Activated naive CD4-positive, alpha-beta T cell treated with anti-CD3 and anti-CD28 coated beads for 36 hours (primary cell): ENCODE measurements at places on chromosomes 13 and 19. TPM values are rescaled to one million over a fixed set of nuclear protein-coding genes. Genes with fewer than 3 reads are reported as not detected.
A peak's percentile ranks its signal among the peaks of the same experiment; 100 is the strongest.

GRCh38 chr13:106680796-106681472 is 113.0 kb upstream of the ARGLU1 start:
- H3K27me3 ChIP-seq = peaks cover 5% of the 10 kb centered on the region
- H3K36me3 ChIP-seq = no peaks in the 10 kb centered on the region
- H3K27ac ChIP-seq = no peak overlapping the region
- no peak overlapping the region for H3K4me3 ChIP-seq
- no peaks in the 10 kb centered on the region for H3K4me1 ChIP-seq

DNA sequence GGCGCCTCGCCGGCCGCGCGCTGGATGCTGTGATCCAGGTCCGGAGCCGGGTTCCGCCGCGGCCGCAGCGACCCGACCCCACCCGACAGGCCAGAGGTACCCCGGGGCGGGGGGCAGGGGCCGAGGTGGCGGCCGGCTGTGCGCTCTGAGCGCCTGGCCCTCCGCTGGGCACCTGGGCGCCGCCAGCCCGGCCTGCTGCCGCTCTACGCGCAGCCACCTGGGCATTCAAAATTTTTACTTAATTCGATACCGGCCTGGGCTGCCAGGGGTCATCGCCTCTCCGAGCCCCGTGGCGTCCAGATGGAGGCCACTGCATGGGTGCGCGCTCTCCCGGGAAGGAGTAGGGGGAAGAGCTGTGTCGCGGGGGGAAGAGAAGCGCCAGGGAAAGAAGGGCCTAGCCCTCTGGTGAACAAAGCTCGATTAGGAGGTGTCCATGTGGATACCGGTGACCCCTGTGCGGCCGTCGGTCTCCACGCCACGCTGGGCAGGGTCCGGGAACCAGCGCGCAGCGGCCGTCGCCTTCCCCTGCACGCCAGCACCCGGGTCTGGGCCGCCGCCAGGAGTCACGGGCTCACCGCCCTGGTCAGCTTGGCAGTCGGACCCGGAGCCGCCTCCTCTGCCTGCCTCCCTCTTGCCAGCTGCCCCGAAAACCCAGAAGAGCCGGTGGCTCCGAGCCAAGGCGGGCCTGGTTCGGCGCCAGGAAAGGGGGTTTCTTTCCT is 666 bp downstream of the BIVM start:
- H3K4me3 ChIP-seq = peak overlapping the region; percentile 93
- peaks cover 4% of the 10 kb centered on the region for H3K36me3 ChIP-seq
- H3K27me3 ChIP-seq = peaks cover 21% of the 10 kb centered on the region
- peak; percentile 8 for DNase-seq
- peaks cover 13% of the 10 kb centered on the region for H3K4me1 ChIP-seq

DNA sequence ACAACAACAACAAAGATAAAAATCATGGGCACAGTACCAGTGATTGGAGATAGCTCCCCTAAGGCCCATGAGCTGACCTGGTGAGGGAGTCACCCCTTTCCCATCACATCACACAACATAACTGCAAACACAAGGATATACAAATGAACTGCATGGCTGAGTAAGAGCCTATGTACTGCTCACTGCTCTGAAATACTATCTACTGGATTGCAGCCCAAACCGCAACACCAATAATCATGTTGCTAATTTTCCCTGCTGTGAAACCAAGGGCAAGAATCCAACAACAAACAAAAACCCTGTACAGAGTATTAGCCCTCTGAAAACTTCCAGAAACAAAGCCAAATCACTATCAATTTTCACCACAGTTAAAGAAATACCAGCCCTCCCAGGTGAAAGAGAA is 1893.2 kb downstream of the PCDH9 start:
- H3K4me1 ChIP-seq = no peaks in the 10 kb centered on the region
- H3K27me3 ChIP-seq = no peaks in the 10 kb centered on the region
- DNase-seq = no peak
- H3K27ac ChIP-seq = no peak overlapping the region

The ZNF578 gene
- 0.36 TPM for total RNA-seq

DNA sequence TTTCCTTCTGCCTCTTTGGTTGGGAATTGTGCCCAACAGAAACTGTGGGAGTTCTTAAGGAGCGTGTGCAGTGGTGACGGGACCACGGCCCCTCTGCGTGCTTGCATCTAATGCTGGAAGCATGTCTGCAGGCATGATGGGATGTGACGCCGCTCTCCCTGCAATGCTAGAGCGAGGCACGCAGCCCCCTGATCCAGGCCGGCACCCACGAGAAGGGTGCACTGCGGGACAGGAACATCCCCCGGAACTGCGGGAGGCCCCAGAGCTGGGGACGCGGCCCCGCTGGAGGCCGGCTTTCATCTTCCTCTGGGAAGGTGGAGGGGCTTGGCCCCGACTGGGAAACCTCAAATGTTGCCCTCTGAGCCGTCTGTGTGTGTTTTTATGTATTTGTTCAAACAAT is 32.7 kb downstream of the TMEM255B start:
- peaks cover 6% of the 10 kb centered on the region for H3K27me3 ChIP-seq
- H3K27ac ChIP-seq = no peak overlapping the region
- DNase-seq = no peak
- H3K4me3 ChIP-seq = no peak overlapping the region

DNA sequence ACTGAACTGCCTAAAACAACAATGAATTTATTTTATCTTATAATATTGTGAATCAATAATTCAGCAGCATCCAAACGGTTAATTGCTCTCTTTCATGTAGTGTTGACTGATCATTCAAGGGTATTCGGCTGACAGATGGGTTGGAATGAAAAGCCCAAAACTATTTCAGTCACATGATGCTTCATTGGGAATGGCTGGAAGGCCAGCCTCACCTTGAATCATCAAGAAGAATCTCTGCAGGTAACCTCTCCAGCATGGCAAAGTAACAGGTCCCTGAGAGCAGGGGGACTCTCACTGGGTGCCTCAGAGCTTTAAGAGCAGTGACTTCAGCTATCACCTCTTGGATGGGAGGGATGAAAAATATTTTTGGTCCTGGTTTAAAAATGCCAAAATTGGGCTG is 1395.7 kb downstream of the OLFM4 start:
- no peak overlapping the region for H3K27ac ChIP-seq
- DNase-seq = no peak
- no peaks in the 10 kb centered on the region for H3K4me1 ChIP-seq
- H3K36me3 ChIP-seq = no peaks in the 10 kb centered on the region

GRCh38 chr13:67859904-67860303 is 629.8 kb upstream of the PCDH9 start:
- H3K4me1 ChIP-seq = no peaks in the 10 kb centered on the region
- H3K4me3 ChIP-seq = no peak overlapping the region
- no peak overlapping the region for H3K27ac ChIP-seq
- no peaks in the 10 kb centered on the region for H3K36me3 ChIP-seq
- H3K27me3 ChIP-seq = no peaks in the 10 kb centered on the region

DNA sequence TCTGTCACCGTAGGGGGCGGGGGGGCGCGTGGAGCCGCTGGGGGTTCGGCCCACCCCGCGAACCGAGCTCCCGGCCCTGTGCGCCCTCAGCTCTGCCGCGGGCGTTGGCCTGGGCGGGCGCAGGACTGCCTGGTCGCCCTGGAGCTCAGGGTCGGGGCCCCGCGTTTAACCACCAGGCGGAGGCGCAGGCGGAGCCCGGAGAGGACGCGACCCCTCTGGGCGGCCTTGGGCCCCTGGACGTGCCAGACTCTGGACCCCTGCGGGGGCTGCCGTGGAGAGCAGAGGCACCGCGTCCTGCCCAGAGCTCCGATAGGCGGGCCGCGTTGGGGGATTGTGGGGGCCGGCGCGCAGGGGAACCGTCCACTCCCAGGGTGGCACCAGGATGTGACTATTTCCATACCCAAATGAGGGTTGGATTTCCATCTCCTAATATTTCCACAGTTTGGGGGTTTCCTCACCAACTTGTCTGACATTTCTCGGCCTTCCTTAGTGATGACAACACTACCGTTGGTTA is 13.0 kb upstream of the USP29 start:
- peaks cover 13% of the 10 kb centered on the region for H3K27me3 ChIP-seq
- no peak for DNase-seq
- no peak overlapping the region for H3K4me3 ChIP-seq
- peaks cover 2% of the 10 kb centered on the region for H3K4me1 ChIP-seq
